ENCODE measurements at places on chromosomes 3 and 15. TPM values are rescaled to one million over a fixed set of nuclear protein-coding genes. Genes with fewer than 3 reads are reported as not detected.
A peak's percentile ranks its signal among the peaks of the same experiment; 100 is the strongest.

DNA sequence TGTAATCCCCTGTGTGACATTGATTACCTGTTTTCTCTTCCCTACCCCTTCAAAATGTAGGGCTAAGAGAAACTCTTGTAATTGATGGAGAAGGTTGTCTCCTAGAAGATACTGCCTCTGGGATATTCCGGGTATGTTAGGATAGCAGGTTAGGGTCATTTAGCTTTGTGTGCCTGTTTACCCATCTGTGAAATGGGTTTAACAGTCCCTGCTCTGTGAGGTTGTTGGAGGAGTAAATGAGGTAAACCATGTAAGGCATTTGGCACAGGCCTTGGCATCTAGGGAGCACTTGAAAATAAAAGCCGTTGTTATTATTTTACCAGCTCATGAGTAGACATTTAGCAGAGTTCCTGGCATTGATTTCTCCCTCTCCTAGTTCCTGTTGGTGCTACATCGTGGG, 16.4 kb downstream of the PTPRG start:
- H3K27me3 ChIP-seq, result no peaks in the 10 kb centered on the region
- H3K4me1 ChIP-seq, result peaks cover 3% of the 10 kb centered on the region
- H3K27ac ChIP-seq, result no peak overlapping the region
- no peak overlapping the region for H3K4me3 ChIP-seq

GRCh38 chr3:78176869-78177268, 1137.0 kb downstream of the ROBO2 start:
- H3K4me1 ChIP-seq, result no peaks in the 10 kb centered on the region
- no peak for DNase-seq
- H3K36me3 ChIP-seq, result no peaks in the 10 kb centered on the region
- H3K27me3 ChIP-seq, result no peaks in the 10 kb centered on the region
- no peak overlapping the region for H3K27ac ChIP-seq

GRCh38 chr3:47825590-47825989, 22.7 kb downstream of the DHX30 start:
- peaks cover 19% of the 10 kb centered on the region for H3K4me1 ChIP-seq
- peaks cover 5% of the 10 kb centered on the region for H3K36me3 ChIP-seq
- peak overlapping the region; percentile 82 for H3K4me3 ChIP-seq
- H3K27me3 ChIP-seq, result no peaks in the 10 kb centered on the region
- DNase-seq, result no peak

DNA sequence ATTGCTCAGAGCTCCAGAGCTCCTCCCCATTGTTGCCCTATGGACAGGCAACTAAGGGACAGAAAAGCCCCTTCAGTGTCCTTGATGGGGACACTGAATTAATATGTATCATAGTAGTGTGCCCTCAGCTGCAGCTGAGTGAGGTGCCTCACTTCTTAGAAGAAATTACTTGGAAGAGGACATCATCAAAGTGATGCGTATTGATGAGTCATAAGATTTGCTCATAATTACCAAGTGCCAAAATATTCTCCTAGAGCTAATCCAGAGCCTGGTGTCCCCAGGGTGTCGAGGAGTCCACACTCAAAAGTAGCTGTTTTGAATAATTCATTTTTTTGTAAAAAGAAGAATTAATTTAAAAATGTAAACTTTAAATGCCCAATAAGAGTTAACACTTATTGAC, 200.7 kb upstream of the SEMA6D start:
- peaks cover 52% of the 10 kb centered on the region for H3K4me1 ChIP-seq
- peaks cover 3% of the 10 kb centered on the region for H3K27me3 ChIP-seq
- no peak overlapping the region for H3K4me3 ChIP-seq
- DNase-seq, result no peak
- H3K36me3 ChIP-seq, result no peaks in the 10 kb centered on the region
- H3K27ac ChIP-seq, result peak overlapping the region; percentile 66

LSAMP gene
- polyA plus RNA-seq, result not detected

All from endothelial cell of umbilical vein (primary cell).